ENCODE measurements at places on chromosomes 2 and 18.

- DNase-seq = no peak
Measured at GRCh38 chr2:99414566-99414965, 75.3 kb downstream of the REV1 start.

GRCh38 chr18:79944126-79944731 is 7.2 kb downstream of the SLC66A2 start:
- no peak for DNase-seq

DNA sequence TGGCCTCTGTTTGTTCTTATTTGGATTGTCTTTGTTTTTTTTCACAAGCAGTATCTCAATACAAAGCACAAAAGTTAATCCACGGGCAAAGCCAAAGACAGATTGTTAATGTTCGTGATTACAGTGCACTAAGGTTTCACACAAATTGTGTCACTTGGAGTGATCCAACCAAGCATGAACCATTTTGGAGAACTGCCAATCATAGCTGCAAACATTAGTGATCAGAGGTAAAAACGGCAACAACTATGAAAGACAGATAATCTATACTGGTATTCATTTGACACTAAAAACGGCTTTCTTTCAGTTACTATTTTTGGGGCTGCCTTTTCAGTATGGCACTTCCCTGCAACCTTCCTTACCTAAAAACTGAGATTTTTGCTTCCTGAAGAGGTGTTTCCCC is 213.1 kb upstream of the GULP1 start:
- DNase-seq = no peak

DNA sequence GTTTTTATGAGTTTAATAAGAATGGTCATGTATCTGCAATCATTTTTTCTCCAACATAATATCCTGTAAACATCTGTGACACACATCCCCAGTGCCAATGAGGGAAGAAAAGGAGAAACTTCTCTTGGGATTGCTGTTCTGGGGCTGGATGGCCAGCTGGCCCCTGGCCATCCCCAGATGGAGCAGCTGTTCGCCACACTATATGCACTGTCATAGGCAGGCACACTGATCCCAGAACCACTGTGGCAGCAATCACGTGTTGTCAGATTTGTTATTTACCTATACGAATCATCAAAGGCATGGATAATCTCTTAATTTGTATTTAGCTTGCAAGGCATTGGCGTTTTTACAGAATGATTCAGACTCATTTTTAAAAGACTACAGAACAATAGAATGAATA is 167.6 kb upstream of the ACAA2 start:
- no peak for DNase-seq

DNA sequence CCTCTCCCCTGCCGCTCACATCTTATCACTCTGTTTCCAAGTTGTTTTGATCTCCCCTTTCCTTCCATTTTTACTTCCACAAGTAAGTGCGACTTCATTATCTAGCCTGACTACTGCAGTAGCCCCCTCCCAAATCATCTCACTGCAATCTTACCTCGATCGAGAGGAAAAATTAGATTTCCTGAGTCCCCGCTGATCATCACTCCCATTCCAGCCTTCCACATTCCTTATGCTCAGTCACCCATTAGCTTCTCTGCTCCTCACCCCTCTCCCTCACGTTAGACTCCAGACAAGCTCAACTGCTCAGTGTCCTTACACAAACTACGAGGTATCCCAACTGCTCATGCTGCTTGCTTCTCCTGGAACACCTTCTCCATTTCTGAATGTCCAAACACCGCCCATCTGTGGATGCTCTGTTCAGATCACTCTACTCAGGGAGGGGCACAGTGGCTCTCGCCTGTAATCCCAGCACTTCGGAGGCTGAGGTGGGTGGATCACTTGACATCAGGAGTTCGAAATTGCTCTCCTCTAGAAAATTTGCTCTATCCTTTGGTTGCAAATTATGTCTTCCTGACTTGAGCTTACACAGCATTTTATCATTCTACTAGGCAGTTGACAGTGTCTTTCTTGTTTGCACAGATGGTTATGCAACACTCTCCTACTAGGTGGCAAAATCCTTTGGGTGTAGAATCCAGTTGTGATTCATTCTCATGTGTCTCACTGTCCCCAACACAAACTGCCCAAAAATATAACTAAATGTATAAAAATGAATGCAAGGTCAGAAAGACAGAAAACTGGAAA is 96.5 kb downstream of the INO80D start:
- no peak for DNase-seq

DNA sequence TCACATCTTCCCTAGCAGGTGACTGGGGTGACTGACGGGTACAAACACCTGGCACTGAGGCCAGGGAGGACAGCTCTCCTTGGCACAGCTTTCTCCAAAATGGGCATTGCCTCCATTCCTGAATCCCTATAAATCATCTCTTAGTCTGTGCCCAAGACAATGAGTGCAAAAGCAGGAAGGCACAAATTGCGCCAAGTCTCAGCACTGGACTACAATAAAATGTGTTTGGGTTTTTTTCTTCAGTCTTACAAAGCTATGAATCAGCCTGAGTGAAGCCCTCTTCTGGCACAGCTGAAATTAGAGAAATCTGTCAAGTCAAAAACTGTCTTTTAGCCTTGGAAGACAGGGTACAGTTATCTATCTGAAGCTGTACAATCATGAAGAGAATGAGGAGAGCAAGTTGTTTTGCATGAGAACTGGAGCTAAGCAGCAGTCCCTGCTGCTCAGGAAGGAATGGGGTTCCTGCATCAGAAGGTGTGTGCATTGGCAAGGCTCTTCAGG is 90.8 kb downstream of the EPB41L3 start:
- DNase-seq = no peak

All from heart right ventricle (tissue), 16 donors.